Stimulated activated CD8-positive, alpha-beta memory T cell treated with anti-CD3 and anti-CD28 coated beads, Interleukin-15, amount 100 ng/mL, for 4 hours (primary cell): ENCODE measurements at places on chromosomes 3 and 15.

GRCh38 chr15:40793216-40793989 lies 13.5 kb upstream of the ZFYVE19 start:
- DNase-seq: no peak

GRCh38 chr3:196198771-196199753 lies 12.1 kb downstream of the ZDHHC19 start:
- DNase-seq: no peak

DNA sequence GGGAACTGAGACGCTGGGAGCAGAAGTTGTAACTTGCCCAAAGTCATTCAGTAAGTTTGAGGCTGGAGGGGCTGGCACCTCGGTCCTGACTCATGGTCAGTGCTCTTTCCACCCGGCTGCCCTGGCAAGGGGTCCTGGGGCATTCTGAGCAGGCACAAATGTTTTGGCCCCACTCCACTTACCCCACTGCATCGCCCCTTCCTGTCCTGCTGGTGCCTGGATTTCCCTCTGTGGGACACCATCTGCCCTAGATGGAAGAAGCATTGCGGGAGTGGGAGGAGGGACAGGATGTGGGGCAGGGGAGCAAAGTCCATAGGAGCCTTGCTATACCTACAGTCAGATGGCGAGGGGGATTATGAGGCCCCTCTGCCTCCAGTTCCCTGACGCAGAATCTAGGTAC lies 4.5 kb downstream of the CORO2B start:
- DNase-seq: no peak

DNA sequence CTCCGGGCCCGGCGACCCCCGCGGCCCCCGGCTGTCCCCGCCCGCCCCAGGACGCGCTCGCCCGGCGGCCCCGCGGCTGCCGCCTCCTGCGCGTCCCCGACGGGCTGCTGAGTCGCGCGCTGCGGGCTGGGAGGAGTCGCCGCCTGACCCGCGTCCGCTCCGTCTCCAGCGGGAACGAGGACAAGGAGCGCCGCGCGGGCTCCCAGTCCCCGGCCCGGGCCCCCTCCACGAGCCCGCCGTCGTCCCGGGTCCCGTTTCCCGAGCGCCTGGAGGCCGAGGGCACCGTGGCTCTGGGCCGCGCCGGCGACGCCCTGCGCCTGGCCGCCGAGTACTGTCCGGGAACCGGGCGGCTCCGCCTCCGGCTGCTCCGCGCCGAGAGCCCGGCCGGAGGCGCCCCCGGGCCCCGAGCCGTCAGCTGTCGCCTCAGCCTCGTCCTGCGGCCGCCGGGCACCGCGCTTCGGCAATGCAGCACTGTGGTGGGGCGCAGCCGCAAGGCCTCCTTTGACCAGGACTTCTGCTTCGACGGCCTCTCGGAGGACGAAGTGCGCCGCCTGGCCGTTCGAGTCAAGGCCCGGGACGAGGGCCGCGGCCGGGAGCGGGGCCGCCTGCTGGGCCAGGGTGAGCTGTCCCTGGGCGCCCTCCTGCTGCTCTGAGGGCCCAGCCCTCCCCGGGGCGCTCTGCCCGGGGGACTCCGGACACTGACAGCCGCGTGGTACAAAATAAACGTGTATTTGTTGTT lies 1.5 kb downstream of the C2CD4A start:
- DNase-seq: peak; percentile 4

GRCh38 chr3:100402256-100402655 lies 917 bp downstream of the LNP1 start:
- no peak for DNase-seq

DNA sequence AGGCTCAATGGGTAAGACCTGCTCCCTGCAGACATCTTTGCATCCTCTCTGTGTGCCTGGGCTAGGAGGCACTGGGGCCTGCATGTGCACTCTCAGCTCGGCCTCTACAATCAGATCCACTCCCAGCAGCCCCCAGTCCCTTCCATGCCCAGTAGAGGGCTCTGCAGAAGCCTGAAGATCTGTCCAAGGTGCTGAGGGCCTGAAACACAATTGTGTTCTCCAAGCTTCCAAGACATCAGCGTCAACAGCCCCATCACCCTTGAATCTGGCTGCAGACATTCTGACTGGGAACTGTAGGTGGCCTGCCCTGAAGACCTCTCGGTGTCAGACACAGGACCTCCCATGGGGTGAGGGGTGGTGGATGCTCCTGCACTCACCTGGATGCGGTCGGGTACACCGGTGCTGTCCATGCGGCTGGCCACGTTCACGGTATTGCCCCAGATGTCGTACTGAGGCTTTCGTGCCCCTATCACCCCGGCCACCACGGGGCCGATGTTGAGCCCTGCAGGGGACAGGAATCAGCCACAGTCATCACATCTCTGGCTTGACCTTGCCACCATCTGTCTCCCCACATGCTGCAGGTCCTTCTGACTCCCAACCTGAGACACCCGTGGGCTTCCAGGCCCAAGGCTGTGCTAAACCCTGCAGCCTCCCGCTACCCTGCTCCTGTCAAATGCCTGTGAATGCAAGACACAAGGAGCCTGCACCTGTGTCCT lies 84.7 kb downstream of the SEC22A start:
- no peak for DNase-seq

DNA sequence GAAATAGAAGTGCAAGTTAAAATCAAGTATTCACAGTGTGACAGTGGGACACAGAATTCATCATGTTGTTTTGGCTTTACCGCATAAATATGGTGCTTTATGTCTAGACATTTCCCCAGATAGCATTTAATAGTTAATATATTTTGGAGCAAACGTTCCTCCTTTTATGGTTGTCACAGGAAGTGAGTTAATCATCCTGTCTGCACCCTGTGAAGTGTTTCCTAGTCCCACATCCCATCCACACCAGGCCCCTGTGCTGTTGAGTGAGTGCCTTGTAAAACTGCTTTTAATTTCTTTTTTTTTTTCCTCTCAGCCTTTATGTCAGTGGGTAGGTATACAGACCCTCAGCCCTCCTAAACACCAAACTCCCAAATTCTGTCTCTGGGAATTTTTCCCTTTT lies 393.7 kb downstream of the FEZF2 start:
- DNase-seq: no peak

DNA sequence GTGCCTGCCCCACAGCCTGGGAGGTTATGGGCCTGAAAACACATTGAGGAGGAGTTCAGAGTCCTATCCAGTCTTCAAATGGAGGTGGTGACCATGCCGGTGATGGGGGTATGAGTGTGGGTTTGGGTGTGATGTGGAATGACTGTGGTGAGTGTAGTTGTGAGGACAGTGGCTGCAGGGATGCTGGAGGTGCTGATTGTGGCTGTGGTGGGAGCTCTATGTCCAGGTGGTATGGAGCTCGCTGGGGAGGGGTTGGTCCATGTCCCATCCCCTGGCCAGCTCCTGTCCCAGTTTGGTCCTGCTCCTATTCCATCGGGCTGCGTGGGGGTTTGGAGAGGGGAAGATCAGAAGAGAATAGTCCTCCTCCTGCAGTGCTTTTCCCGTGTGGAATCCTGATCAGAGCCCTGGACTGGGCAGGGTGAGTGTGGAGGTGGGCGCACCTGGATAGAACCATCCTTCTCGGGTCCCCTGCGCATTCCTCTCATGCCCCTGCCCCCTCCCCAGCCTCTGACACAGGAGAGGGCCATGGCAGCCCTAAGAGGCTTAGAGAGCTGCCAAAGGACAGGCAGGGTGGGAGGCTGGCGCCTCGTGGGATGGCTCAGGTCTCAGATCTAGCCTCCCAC lies 23.0 kb upstream of the GOLGA6C start:
- DNase-seq: no peak

DNA sequence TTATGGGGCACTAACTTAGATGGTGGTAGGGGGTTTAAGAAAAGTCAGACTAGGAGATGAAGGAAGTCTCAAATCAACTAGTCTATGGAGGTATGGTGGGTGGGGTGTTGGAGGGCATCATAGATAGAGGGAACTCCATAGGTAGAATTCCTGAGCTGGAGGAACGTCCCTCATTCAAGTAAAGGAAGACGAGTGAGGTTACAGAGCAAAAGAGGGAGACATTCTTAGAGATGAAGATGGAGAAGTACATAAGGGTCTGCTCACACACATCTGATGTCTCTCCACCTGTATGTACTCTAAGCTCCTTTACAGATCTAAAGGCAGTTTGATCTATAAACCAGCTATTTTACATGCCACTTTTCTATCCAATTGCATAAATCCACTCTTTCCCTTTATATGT lies 1.4 kb downstream of the PLSCR1 start:
- no peak for DNase-seq

DNA sequence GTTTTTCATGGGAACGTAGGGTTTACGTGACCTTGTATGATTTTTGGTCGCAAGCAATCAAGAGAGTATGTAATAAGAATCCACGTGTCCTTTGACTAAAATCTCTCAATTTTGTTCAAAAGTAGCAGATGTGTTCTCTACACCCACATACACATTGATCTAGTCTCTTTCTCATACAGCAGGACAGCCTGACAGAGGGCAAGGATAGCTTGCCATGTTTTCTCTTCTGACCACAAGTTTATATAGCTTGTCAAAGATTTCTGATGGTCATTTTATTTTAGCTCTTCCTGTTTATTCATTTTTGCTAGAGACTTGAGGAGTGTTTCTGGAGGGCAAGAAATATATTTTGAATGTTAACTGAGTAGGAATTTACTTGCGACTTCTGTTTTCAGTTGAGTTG lies 570.2 kb upstream of the ALCAM start:
- DNase-seq: no peak

DNA sequence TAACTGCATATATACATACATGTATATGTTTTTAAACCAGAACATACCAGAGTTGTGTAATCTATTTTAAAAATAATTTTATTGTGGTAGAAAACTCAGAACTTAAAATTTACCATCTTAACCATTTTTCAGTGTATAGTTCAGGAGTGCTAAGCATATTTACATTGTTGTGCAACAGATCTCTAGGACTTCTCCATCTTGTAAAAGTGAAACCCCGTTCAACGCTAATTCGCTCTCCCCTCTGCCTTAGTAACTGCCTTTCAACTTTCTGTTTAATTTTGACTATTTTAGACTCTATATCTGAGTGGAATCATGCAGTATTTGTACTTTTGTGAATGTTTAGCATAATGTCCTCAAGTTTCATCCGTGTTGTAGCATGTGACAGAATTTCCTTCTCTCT lies 51.8 kb upstream of the SSR3 start:
- DNase-seq: no peak

DNA sequence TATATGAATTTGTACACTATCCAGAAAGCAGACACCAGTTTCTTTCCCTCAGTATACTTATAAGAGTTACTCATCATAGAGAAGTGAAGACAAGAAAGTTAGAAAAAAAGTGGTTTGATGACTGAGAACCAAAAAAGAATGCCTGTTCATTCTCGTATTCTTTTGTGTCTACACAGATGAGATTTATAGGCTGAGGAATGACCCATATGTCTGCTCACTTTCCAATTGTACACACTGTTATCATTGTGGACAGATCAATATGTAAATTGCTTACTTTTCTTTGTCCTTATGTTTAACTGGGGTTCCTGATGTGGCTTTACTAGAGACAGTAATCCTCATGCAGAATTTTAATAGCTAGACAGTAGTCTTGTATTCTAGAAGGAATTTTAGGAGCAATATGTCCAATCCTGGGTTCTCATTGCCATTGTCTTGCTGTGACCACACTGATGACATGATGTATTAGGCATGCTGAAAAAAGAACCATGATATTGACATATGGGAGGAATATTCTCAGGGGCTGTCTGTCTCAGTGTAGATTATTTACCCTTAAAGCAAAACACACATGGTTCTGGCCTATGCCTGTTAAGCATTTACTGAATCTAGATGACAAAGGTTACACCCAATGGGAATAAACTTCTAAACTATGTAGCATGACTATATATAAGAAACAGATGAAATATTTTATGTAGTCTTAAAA lies 669.7 kb downstream of the ROBO1 start:
- DNase-seq: no peak

- peak; percentile 44 for DNase-seq
Observed at GRCh38 chr3:125141596-125142419, 70.7 kb downstream of the SLC12A8 start.

DNA sequence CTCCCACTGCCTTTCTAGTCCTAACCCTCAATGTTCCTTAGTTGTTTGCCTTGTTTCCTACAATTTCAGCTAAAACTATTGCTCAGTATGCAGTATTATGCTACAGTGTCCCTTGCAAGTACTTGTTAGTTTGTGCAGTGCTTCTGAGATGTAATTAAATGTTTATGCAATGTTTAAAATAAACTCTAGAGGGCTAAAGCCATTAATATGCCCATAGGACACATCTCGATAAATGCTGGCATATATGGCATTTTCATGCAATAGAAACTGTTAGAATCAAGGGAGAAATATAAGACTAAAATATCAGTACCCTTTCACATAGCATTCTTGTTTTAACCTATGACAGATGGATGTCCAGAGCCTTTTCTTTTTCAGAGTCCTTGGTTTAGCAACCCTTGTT lies 59.8 kb upstream of the ACKR4 start:
- DNase-seq: no peak

GRCh38 chr3:4752201-4753072 lies 226.8 kb upstream of the BHLHE40 start:
- DNase-seq: no peak

DNA sequence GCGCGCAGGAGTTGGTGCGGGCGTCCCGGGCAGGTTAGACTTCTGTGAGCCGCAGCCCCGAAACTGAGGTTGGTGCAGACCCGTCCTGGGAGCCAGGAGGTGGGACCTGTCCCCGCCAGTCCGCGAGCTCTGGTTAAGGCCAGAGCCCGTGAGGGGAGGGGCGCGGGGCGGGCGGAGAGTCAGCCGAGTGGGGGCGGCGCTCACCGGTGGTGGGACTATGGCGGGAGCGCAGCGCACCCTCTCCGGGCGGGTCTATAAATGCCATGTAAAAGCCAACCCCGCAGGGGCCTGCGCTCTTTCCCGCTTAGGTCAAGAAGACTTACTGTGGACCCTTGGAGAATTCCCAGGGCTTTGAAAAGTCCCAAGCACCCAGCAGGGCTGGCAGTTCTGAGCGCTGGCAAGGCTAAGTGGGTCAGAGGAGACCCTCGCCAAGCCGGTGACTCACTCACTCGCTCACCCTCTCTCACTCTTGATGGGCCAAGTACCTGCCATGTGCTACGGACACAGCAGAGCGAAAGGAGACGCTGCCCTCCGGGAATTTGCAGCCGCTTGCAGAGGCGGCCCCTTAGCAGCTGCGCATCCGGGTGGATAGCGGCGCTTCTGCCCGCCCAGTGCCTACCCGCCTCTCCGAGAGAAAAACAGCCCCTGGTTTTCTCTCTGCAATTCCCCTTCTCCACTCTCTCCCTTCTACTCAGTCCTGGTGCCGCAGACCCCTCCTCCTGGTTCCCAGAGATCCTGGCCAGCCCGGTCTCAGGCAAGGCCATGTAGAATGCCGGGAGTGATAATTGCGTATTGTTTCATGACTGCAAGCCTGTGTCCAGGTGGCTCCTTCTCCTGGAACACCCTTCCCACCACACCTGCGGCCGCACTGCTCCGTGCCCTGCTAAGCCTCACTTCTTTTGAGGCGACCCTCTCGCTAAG lies at the start of gene ALDH1L1:
TSS of gene ALDH1L1 (minus strand) at position 110 of the 921 bp plus-strand sequence. CDS start 19,607 bp downstream, outside the sequence.
- no peak for DNase-seq
